ENCODE measurements at places on chromosomes 16 and 17. TPM values are rescaled to one million over a fixed set of nuclear protein-coding genes. Genes with fewer than 3 reads are reported as not detected.

GRCh38 chr16:50272687-50273381, 6.5 kb downstream of the ADCY7 start:
- H3K4me3 ChIP-seq, result no peak overlapping the region
- H3K27me3 ChIP-seq, result no peaks in the 10 kb centered on the region
- H3K4me1 ChIP-seq, result peaks cover 86% of the 10 kb centered on the region
- peaks cover 19% of the 10 kb centered on the region for H3K36me3 ChIP-seq
- no peak for DNase-seq

DNA sequence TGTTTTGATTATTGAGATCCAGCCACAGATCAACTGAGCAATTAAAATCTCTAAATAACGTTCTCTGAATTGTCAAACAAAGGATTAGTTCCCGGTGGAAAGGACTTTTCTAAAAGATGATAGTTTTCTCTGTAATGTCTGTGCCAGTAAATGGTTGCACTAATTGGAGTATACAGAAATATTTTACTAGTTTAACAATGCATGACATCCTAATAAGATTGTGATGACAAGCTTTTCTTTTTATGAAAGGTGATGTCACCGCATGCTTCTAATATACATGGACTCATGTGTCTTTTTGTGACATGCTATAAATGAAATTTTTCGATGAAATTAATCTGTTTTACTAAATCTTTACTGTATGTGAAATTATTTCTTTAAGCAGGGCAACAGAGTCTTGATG, 211.1 kb downstream of the IRX3 start:
- H3K27ac ChIP-seq, result no peak overlapping the region
- H3K4me1 ChIP-seq, result no peaks in the 10 kb centered on the region
- DNase-seq, result no peak
- H3K36me3 ChIP-seq, result no peaks in the 10 kb centered on the region

DNA sequence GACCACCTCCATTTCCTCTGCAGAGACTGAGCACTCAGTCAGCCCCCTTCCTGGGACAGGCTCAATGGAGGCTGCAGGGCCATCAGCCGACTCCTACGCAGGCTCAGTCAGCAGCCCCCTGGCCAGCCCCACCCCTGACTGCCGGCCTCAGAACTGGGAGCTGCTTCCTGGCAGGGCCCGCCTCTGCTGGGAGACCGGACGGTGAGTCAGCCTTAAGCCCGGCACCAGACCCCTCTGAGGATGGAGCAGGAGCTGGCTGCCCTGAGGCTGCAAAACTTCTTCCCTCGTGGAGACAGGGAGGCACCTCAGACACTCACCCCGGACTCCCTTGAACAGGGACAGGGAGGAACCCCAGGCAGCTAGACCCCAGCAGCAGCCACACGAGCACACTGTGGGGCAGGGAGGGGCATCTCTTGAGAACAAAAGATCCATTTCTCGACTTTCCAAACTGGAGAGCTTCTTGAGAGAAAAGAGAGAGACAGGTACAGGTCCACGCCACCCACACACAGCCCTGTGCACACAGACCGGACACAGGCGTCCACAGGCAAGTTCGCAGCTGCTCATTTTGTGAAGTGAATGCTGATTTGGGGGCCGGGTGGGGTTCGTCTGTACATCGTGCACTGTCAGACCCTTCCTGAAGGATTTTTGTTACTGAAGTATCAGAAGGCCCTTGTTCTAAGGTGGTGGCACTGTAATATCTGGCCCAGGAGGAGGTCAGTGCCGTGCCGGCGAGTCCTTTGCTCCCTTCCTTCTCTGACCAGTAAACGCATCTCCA, 1.3 kb upstream of the TUBB3 start:
- no peak overlapping the region for H3K27ac ChIP-seq
- peaks cover 53% of the 10 kb centered on the region for H3K4me1 ChIP-seq
- no peaks in the 10 kb centered on the region for H3K36me3 ChIP-seq
- peak overlapping the region; percentile 59 for H3K4me3 ChIP-seq

- H3K27ac ChIP-seq, result no peak overlapping the region
- no peaks in the 10 kb centered on the region for H3K36me3 ChIP-seq
Observed at GRCh38 chr17:21425736-21426135, 49.6 kb downstream of the KCNJ12 start.

- peaks cover 2% of the 10 kb centered on the region for H3K27me3 ChIP-seq
- H3K36me3 ChIP-seq, result no peaks in the 10 kb centered on the region
- H3K4me3 ChIP-seq, result no peak overlapping the region
- H3K4me1 ChIP-seq, result no peaks in the 10 kb centered on the region
- DNase-seq, result no peak
- no peak overlapping the region for H3K27ac ChIP-seq
Observed at GRCh38 chr16:66002601-66003000, 363.9 kb upstream of the CDH5 start.

GRCh38 chr16:69073181-69073702, 32.2 kb upstream of the HAS3 start:
- H3K4me1 ChIP-seq, result no peaks in the 10 kb centered on the region
- DNase-seq, result no peak
- no peaks in the 10 kb centered on the region for H3K27me3 ChIP-seq

GRCh38 chr16:25064937-25065336, 46.6 kb upstream of the LCMT1 start:
- H3K36me3 ChIP-seq, result no peaks in the 10 kb centered on the region
- H3K27me3 ChIP-seq, result no peaks in the 10 kb centered on the region
- no peak overlapping the region for H3K27ac ChIP-seq
- H3K4me3 ChIP-seq, result no peak overlapping the region

- H3K27ac ChIP-seq, result no peak overlapping the region
- peaks cover 34% of the 10 kb centered on the region for H3K27me3 ChIP-seq
Observed at GRCh38 chr17:74641224-74641957, 17.9 kb upstream of the CD300E start.

DNA sequence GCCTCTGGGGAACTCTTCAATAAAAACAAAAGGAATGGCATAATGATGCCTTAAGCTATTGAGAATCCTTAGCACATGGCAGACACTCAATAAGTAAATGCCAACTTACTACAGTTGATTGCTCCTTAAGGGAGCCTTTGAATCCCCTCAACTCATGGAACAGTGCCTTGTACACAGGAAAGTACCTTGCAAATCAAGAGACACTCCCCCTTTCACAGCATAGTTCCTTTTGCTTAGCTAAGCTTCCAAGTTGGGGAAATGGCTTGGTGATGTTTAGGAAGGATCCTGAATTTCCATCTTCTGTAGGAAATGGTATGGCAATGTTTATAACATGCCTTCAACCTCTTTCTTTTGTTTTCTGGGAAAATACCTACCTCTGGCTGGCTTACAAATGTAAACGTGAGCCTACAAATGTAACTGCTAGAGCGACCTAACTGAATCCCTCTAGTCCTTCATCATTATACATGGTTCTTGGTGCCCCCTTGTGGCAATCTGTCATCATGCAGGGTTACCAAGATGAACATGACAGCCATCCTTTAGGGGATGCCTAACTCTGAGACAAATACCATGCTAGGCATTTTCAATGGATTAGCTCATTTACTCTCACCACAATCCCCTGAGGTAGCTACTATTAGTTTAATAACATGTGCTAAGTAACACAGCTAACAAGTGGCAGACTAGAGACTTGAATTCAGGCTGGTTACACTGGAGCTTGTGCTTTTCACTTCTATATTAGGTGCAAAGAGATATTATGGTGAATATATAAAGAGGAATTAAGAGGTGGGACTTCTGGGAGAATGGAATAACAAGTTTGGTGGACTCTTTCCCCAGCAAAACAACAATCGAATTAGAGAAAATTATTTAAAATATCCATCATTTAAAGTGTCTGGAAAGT, 65.0 kb downstream of the MMD start:
- peak; percentile 81 for DNase-seq
- H3K27ac ChIP-seq, result no peak overlapping the region
- no peak overlapping the region for H3K4me3 ChIP-seq
- peaks cover 4% of the 10 kb centered on the region for H3K27me3 ChIP-seq
- peaks cover 3% of the 10 kb centered on the region for H3K36me3 ChIP-seq

DNA sequence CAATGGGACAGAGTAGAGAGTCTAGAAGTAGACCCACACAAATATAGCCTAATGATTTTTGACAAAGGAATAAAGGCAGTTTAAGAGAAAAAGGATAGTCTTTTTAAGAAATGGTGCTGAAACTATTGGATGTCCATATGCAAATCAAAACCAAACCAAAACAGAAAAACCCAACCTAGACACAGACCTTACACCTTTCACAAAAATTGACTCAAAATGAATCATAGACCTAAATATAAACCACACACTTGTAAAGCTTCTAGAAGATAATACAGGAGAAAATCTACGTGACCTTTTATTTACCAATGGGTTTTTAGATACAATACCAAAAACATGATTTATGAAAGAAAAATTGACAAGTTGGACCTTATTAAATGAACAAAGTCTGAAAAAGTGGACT, 66.4 kb upstream of the MPHOSPH6 start:
- H3K36me3 ChIP-seq, result no peaks in the 10 kb centered on the region
- H3K4me3 ChIP-seq, result no peak overlapping the region
- H3K27ac ChIP-seq, result no peak overlapping the region
- H3K27me3 ChIP-seq, result peaks cover 20% of the 10 kb centered on the region
- DNase-seq, result no peak
- no peaks in the 10 kb centered on the region for H3K4me1 ChIP-seq

- H3K27me3 ChIP-seq, result no peaks in the 10 kb centered on the region
- no peaks in the 10 kb centered on the region for H3K36me3 ChIP-seq
- no peaks in the 10 kb centered on the region for H3K4me1 ChIP-seq
- H3K4me3 ChIP-seq, result no peak overlapping the region
- no peak overlapping the region for H3K27ac ChIP-seq
- DNase-seq, result no peak
Observed at GRCh38 chr16:78591682-78592103, 492.2 kb downstream of the WWOX start.

DNA sequence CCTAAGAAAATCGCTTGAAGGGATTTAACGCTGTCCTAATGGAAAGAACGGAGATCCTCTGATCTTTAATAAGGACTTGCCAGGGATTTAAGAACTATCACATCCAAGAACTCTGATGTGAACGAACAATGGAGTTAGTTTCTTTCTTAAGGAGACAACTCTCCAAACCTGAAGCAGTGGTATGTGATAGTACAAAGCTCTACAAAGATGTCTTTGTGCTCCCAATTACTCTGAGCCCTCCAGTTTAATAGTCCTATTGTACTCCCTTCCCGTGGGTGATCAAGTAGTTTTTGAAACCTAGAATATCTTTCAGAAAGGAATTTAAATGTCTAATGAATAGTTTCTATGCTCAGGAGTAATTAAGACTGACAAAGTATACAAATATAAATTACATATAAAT, 123.8 kb downstream of the FTO start:
- no peak for DNase-seq
- no peak overlapping the region for H3K27ac ChIP-seq
- no peaks in the 10 kb centered on the region for H3K27me3 ChIP-seq
- no peaks in the 10 kb centered on the region for H3K4me1 ChIP-seq
- peaks cover 15% of the 10 kb centered on the region for H3K36me3 ChIP-seq
- no peak overlapping the region for H3K4me3 ChIP-seq

DNA sequence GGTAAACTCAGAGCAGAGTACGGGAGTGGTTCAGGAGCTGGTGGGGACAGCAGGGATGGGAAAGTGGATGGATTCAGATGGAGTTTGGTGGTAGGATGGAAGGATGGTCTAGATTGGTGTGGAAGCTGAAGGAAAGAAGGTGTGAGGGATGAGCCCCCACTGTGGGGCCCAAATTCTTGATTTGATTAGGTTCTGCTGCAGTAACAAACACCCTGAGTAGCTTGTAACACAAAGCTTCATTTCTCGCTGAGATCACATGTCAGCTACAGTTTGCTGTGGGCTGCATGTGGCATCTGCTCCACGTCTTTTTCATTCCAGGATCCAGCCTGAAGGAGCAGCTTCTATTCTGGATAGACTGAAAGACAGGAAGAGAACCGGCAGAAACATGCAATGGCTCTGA, 143.8 kb downstream of the IRX3 start:
- peaks cover 4% of the 10 kb centered on the region for H3K27me3 ChIP-seq
- no peaks in the 10 kb centered on the region for H3K36me3 ChIP-seq
- no peak overlapping the region for H3K27ac ChIP-seq
- no peaks in the 10 kb centered on the region for H3K4me1 ChIP-seq
- no peak for DNase-seq

- peaks cover 64% of the 10 kb centered on the region for H3K36me3 ChIP-seq
- no peak for DNase-seq
- H3K4me1 ChIP-seq, result peaks cover 7% of the 10 kb centered on the region
- peak overlapping the region; percentile 30 for H3K27ac ChIP-seq
- no peaks in the 10 kb centered on the region for H3K27me3 ChIP-seq
Observed at GRCh38 chr17:32479074-32479617, 7.6 kb upstream of the CDK5R1 start.

- H3K27ac ChIP-seq, result no peak overlapping the region
- H3K36me3 ChIP-seq, result peaks cover 36% of the 10 kb centered on the region
- peaks cover 24% of the 10 kb centered on the region for H3K4me1 ChIP-seq
- no peak overlapping the region for H3K4me3 ChIP-seq
Observed at GRCh38 chr17:75773808-75774470, 8.9 kb upstream of the GALK1 start.

GRCh38 chr16:72590151-72590937, 418.4 kb upstream of the PMFBP1 start:
- H3K36me3 ChIP-seq, result no peaks in the 10 kb centered on the region
- H3K27me3 ChIP-seq, result no peaks in the 10 kb centered on the region
- DNase-seq, result no peak
- H3K4me1 ChIP-seq, result no peaks in the 10 kb centered on the region
- no peak overlapping the region for H3K27ac ChIP-seq
- H3K4me3 ChIP-seq, result no peak overlapping the region

- no peak for DNase-seq
- no peak overlapping the region for H3K27ac ChIP-seq
- H3K4me3 ChIP-seq, result no peak overlapping the region
Observed at GRCh38 chr17:71252436-71252835, 868.4 kb upstream of the SOX9 start.

GRCh38 chr16:84421938-84422220, 53.5 kb downstream of the ATP2C2 start:
- DNase-seq, result no peak
- peaks cover 3% of the 10 kb centered on the region for H3K4me1 ChIP-seq
- H3K36me3 ChIP-seq, result no peaks in the 10 kb centered on the region
- H3K27ac ChIP-seq, result no peak overlapping the region
- H3K4me3 ChIP-seq, result no peak overlapping the region
- H3K27me3 ChIP-seq, result peaks cover 3% of the 10 kb centered on the region

Gene CMIP
- 36.6 TPM for total RNA-seq

Gene NPIPA7
- 3.8 TPM for total RNA-seq

Gene MYH2
- not detected for total RNA-seq

Gene ITGB3
- not detected for total RNA-seq

Gene EXOC3L1
- not detected for total RNA-seq

Gene VMO1
- total RNA-seq, result not detected

Gene CORO6
- total RNA-seq, result 22.1 TPM

Gene ARRB2
- 210 TPM for total RNA-seq

Gene AANAT
- total RNA-seq, result not detected
